ENCODE measurements at places on chromosomes 6 and 20.

DNA sequence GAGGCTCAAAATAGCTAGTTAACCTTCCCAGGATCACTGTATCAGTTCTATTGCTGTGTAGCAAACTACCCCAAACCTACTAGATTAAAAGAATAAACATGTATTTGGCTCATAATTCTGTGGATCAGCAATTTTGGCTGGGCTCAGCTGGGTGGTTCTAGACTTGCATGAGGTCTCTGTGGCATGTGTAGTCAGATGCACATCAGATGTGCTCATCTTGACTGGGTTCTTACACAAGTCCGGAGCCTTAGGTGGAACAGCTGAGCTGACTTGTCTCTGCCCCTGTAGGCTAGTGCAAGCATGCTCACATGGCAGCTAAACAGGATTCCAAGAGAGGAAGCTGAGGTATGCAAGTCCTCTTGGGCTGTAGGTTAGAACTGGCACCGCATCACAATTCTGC lies 173.2 kb upstream of the PRND start:
- no peak for DNase-seq

GRCh38 chr20:59010321-59010994 lies 3.4 kb upstream of the CTSZ start:
- peak; percentile 36 for DNase-seq

DNA sequence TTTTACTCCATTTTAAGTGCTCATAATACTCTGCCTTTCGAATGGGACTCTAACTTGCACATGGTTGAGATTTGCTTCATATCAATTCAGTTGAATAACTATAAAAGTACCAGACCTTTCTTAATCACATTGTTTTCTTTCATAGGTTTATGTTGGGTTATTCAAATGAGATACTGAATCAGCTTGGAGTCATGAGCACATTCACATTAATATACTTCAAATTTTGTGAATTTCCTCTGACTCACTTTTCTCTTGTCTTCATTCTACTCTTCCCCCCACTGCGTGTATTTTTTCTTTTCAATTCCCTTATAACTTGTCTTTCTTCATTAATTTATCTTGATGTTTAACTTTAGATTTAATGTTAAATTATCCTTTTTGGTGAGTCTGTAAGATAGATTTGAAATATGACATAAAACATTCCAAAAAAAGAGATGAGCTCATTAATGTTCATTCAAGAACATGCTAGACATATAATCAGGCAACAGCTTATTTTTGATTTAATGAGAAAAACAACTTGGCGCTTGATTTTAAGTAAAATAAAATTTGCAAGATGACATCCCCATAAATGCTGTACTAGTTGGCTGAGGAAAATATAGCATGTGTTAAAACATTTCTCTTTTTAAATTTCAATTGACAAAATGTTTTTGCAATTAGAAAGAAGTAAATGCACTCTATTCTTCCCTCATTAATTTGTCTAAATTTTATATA lies 736.0 kb downstream of the CD109 start:
- DNase-seq = no peak

DNA sequence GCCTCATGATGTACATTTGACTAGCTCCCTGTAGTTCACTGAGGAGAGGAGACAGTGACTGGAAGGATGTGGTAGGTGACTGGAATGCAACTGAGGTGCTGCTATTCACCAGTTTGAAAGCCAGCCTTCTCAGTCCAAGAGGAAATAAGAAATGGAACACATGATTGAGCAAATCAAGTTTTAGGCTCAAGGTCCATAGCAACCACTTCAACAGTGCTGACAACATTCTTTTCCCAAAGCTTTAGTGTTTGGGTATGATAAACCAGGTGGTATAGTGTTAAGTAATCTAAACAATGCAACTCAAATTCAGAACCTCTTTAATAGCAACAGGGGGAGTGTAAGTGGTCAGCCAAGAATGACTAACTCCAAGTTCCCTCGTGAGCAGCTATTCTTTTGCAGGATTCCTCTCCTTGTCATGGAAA lies 9.2 kb downstream of the ZHX3 start:
- DNase-seq = no peak

DNA sequence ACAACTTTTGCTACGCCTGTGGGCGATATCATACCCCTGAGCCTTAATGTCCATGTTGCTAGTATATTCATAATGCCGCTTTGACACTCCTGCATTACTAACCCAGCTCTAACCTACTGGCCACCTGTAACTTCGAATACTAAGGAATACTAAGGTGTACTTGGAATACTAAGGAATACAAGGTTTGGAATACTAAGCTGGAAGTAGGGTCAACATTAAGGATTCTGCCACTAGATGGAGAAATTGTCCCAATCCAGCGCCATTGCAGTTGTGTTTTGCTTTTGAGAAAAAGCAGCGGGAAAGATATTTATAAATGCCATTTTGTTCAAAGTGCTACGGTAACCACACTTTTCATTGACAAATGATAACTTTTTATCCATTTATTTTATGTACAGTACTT lies 10.7 kb downstream of the TBXT start:
- DNase-seq = no peak

- DNase-seq = no peak
Measured at GRCh38 chr6:48978016-48978415, 485.0 kb downstream of the MMUT start.
